ENCODE measurements at places on chromosomes 2 and 18.

DNA sequence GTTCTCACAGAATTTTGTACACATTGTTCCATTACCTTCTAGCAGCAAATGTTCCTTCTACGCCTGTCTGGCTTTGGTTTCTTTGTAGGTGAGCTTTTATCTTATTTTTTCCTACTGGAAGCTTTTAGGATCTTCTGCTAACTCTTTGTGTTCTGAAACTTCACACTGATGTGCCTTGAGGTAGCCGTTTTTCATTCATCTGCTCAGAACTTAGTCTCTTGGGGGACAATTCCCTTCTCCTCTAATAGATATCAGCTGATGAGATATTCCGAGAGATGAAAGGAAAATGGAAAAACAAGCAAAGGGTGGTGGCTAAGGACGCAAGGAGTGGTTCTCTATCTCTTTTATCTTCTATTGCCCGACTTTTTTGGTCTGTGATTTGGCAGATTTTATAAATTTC lies 27.8 kb upstream of the LPIN1 start:
- no peak for DNase-seq

GRCh38 chr18:56869189-56869777 lies 218.1 kb downstream of the WDR7 start:
- peak; percentile 69 for DNase-seq

DNA sequence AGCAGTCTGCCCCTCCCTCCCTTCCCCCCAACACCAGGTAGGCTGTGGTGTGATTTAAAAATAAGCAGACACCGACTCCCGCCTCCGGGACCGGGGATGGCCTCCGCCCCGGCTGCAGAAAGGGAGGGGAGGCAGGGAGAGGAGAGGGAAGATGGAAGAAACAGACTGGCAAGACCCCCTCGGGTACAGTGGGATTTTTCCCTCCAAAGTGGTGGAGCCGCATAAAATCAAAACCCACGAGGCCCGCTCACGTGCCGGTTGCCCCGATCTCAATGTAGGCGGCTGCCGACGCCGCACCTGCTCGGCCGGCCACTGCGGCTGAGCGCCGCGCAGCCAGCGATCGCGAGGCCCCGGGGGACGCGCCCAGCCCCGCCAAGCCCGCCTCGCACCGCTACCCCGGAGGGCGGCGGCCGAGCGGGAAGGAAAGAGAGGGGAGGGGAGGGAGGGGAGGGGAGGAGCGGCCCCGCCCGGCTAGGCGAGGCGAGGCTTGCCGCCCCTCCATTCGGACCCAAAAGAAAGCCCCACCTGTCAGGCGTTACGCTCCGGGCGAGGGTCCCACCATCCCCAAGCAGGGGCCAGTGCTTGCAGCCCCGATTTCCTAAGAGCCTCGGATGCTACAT lies 811 bp downstream of the ADD2 start:
- peak; percentile 74 for DNase-seq

GRCh38 chr2:74503506-74504475 lies 3.7 kb downstream of the PCGF1 start:
- no peak for DNase-seq

DNA sequence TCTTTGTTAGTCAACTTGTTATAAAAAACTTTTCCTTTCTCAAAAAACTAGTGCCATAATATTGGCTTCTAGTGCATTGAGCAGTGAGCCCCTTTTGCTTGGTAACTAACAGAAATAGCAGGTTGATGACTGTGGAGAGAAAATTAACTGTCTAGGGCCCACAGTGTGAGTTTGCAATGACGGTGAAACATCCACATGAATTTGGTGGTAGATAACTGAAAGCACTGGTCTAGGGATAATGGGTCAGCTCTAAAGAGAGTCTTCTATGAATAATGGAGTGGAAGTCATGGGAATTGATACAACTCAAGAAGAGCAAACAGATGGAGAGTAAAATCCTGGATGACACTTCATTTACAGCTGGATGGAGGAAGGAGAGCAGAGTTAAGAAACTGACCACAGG lies 245.4 kb downstream of the METTL4 start:
- DNase-seq: no peak

All from NCI-H526 treated with DMSO at 0.1 percent for 48 hours (cell line).